ENCODE measurements at places on chromosomes 11 and 22.

GRCh38 chr11:64867748-64868462, 10.5 kb downstream of the EHD1 start:
- no peak for DNase-seq

- DNase-seq: no peak
Observed at GRCh38 chr11:71324788-71325417, 72.5 kb upstream of the SHANK2 start.

DNA sequence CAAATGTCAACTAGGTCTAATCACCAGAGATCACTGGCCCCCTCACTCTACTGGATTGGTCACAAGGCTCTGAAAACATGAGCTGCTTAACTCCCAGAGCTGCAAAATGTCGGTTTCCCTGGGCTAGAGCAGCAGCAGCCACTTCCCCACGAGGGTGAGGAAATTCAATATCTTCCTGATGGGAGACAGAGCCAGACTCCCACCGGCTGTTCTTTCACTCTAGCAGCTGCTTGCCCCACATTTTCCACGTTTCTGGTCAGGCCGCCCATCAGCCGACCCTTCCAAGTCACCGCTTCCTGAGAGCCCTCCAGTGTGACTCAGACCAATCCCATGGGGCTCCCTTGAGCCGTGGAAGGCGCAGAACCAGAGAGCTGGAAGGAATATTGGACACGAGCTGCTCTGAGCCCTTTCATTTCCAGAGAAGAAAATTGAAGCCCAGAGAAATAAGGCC, 227.0 kb downstream of the ADAMTS15 start:
- DNase-seq: no peak

GRCh38 chr22:21621025-21621424, 8.8 kb downstream of the YDJC start:
- no peak for DNase-seq

DNA sequence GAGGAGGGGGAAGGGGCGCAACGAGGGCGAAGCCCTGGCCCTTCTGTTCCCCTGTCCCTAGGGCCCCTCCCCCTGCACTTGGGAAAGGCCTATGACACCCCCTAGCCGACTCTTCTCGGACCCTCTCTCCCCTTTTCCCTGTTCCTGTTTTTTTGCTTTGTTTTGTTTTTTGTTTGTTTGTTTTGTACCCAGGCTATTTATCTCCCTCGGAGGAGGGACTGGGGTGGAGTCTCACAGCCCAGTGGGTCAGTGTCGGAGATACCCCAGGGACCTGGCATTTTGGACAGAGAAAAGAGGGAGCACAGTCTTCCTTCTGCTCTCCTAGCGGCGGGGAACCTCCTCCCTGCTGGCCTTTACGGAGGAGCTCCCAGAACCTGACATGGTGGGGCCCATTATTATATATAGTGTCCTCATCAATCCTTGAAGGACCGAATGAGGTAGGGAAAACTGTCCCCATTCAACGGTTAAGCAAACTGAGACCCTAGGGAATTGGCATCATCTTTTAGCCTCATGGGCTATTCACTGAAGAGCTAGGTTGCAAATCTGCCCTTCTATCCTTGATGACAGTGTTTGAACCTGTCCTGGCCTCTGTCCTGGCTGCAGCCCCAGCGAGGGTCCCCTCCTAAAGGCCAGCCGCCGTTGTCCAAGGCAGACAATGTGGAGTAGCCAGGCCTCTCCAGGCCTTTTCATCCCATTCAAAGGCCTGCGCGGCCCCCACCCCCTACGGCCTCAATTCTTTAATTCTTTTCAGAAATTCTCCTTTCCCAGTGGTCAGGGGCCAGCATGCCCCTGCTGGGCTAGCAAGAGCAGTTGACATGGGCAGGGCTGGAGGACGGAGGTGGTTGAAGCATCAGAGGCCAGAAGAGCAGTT, 911 bp downstream of the EMID1 start:
- DNase-seq: no peak

- no peak for DNase-seq
Observed at GRCh38 chr11:13094930-13095687, 86.0 kb downstream of the RASSF10 start.

DNA sequence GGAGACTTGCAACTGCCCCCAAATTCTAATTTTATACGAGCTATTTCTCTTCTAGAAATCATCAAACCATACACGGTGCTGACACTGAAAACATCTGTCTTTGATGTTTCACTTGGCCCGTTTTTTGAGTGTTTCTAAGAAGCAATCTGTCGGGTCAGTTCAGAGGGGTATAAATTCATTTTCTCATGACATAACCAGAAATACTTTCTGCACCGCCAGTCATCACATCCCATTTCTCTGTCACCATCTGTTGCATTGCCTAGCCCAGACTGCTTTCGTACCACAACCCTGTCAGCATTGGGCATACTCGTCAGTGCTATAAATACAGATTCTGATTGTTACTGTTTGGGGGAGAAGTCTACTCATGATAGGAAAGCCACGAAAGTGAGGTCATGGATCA, 63.1 kb upstream of the CCDC90B start:
- no peak for DNase-seq

DNA sequence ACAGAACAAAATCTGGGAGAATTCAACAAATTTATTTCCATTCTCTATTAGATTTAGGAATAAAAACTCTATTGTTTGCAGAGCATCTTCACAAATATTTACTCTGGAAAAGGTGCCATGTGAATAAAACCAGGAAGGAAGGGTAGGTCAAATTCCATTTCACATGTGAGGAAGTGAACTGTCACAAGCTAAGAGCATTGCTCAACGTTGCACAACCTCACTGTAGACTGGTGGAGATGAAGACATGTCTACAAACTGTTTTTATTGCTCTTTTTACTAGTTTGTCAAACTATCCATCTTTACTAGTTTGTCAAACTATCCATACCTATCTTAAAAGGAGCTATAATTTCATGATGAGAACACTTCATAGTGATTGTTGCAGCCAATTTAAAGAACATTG, 236.4 kb downstream of the CNTN5 start:
- no peak for DNase-seq

DNA sequence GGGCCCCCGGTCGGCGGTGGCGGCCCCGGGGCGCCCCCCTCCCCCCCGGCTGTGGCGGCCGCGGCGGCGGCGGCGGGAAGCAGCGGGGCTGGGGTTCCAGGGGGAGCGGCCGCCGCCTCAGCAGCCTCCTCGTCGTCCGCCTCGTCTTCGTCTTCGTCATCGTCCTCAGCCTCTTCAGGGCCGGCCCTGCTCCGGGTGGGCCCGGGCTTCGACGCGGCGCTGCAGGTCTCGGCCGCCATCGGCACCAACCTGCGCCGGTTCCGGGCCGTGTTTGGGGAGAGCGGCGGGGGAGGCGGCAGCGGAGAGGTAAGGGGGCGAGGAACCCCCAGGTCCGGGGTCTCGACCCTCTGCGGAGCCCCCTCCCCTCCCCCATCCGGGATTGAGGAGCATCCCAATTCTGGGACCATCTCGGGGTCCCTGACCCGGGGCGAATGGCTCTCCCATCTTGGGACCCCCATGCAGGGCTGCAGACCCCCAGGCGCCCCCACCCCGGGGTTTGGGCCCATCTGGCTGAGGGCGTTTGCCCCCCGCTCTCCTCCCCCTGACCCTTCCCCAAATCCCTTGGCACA, 431 bp downstream of the KMT2A start:
- DNase-seq: no peak

DNA sequence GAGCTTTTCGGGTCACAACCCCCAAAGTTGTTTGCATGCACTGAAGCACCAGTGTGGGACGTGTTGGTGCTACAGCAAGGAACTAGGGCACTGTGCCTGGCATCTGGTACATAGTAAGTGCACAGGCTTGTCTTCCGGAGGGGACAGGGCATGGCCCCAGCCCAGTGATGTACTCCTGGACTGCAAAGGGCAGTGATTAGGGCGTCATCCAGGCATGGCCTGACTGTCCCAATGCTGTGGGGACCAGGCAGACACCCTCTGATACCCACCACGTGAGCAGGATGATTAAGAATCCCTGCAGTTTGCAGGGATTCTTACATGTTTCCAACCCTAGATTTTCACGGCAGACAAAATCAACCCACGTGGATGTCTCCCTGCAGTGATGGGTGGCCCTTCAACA, 50.0 kb upstream of the RFPL3 start:
- no peak for DNase-seq

DNA sequence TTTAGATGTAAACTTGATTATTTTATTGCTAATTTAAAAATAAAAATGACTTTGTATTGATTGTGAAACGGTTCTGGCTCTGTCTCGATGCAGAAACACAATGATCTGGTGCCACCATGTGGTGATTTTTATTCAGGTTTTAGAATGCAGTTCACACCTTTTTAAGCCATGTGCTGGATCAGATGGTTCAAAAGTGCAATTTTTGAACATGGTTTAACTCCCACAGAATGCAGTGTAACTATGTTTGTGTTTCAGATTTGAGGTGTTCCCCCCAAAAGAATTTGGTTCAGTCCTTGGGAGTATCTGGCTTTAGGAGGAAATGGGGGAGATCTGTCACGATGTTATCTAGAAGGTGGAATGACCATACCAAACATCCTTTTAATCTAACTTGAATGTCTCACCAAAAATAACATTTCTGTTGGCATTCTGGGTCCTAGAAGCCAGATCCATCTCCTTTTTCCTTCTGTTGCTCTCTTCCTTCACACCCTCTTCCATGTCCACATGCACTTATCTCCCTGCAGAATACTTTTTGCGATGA, 7.9 kb downstream of the MRPL16 start:
- no peak for DNase-seq

- no peak for DNase-seq
Observed at GRCh38 chr22:26610072-26610958, 7.5 kb downstream of the CRYBB1 start.

DNA sequence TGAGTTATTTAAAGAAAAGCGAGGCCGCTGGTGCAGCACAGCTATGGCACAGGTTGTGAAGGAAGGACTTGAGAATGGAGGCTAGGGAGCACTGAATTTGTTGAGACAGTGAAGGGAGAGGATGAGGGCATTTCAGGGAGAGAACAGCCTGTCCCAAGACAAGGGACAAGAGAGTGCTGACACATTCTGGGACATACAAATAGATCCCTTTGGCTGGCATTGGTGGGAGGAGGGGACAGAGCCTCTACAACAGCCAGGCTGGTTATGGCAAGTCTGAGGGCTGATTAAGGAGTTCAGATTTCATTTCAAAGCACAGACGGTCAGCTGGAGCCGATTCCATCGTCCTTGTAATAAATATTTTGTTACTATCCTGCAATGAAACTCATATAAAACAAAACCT, 1.7 kb upstream of the SLC29A2 start:
- DNase-seq: no peak

DNA sequence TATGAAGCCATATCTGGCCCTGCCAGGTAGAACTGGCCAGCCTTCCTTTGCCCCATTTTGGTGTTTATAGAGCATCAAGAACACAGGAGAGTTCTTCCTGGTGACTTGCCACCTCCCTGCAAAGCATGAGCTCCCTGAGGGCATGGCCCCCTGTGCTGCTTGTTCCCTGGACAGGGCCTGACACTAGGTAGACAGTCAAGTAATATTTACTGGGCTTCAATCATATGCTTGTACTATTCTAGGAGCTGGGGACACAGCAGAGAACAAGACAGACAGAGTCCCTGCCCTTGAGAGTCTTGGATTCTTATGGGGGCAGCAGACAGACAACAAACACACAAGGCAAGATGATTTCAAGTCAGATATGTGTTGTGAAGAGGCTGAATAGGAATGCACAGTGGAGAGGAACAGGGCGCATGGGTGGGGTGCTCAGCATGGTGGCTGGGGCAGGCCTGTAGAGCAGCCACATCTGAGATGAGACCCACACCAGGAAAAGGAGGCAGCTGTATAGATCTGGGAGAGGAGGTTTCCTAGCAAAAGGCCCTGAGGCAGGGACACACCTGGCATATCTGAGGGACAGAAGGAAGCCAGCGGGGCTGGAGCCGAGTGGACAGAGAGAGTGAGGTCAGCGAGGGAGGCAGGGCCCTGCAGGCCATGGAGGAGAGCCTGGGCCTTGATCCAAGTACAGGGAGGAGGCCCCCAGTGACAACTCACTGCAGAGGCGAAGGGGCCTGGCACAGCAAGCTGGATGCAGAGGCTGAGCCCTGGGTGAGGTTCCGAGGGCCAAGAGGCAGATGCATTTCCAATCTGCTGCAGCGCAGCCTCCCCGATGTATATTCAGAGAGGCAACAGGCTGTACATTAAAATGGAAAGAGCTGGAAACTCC, 10.2 kb upstream of the CBX6 start:
- no peak for DNase-seq

DNA sequence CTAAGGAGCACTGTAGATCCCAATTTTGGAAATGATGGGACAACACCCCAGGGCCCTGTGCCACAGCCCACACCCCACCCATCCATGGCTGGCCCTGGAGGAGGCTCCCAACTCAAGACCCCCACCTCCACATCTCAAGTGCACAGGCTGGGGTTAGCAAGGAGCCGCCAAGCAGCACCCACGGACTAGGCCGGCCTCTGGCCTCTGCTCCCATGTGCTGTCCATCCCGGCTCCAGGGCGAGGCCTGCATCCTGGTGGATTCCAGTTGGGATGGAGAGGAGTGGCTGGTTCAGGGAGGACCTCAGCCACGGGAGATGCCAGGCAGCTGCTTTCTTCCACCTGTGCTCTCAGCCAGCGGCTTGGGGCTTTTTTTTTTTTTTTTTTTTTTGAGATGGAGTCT, 43.4 kb upstream of the COMT start:
- no peak for DNase-seq

All from D721Med (cell line).